ENCODE measurements at places on chromosomes 13 and 19.

- DNase-seq = no peak
Measured at GRCh38 chr13:54162069-54162468, 1133.5 kb downstream of the OLFM4 start.

DNA sequence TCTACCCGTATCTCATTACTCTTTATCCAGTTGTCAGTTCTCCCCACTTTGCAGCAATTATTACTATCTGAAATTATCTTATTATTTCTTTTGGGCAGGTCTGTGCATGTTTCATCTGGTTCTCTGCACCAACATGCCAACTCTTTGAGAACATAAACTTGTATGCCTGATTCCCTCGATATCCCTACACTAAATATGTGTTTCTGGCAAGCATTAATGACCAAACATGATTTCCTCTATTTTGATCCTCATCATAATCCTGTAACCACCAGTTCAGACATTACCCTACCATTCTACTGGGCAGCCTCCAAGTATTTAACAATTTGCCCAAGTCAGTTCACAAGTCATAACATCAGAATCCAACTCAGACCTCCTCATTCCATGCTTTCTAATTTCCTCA, 426.1 kb downstream of the FOXO1 start:
- DNase-seq = no peak

DNA sequence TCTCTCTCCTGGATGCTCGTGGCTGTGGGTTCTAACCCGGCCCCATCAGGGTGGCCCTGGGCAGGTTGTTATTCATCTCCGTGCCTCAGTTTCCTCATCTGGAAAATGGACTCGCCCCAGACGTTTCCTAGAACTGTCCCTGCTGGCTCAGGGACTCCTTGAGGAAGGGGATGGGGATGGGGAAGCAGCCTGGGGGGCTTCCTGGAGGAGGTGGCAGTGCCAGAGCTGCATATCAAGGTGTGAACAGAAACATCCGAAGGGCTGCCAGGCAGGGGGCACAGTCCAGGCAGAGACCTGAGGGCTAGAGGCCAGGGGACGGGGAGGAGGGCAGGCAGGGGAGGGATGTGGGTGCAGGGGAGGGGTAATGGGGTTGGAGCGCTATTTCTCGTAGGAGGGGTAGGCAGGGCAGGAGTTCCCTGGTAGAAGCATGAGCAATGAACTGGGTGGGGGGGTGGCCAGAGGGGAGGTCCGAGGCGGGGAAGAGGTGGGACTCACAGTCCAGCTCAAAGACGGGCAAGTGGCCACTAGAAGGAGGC, 3.6 kb upstream of the ELANE start:
- DNase-seq = no peak

GRCh38 chr13:91988331-91988730, 589.9 kb downstream of the GPC5 start:
- DNase-seq = no peak

GRCh38 chr19:35125270-35125717, 9.6 kb downstream of the LGI4 start:
- no peak for DNase-seq

- no peak for DNase-seq
Measured at GRCh38 chr19:29390742-29391141, 135.1 kb upstream of the VSTM2B start.

- no peak for DNase-seq
Measured at GRCh38 chr13:114142640-114143490, 10.4 kb upstream of the RASA3 start.
